Stimulated activated CD4-positive, alpha-beta T cell treated with anti-CD3 and anti-CD28 coated beads, Interleukin-4, amount 100 ng/mL, for 1 hour (primary cell): ENCODE measurements at places on chromosomes 7 and 10.

DNA sequence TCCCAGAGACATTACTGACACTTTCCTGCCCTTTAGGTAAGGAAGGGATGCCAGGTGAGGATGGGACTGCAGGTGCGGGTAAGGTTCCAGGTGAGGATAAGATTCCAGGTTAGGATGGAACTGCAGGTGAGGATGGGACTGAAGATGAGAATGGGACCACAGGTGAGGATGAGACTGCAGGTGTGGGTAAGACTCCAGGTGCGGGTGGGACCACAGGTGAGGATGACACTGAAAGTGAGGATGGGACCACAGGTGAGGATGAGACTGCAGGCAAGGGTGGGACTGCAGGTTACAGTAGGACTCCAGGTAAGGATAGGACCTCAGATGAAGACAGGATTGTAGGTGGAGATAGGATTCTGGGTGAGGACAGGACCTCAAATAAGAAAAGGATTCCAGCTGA, 322.3 kb downstream of the WDR37 start:
- DNase-seq, result no peak

DNA sequence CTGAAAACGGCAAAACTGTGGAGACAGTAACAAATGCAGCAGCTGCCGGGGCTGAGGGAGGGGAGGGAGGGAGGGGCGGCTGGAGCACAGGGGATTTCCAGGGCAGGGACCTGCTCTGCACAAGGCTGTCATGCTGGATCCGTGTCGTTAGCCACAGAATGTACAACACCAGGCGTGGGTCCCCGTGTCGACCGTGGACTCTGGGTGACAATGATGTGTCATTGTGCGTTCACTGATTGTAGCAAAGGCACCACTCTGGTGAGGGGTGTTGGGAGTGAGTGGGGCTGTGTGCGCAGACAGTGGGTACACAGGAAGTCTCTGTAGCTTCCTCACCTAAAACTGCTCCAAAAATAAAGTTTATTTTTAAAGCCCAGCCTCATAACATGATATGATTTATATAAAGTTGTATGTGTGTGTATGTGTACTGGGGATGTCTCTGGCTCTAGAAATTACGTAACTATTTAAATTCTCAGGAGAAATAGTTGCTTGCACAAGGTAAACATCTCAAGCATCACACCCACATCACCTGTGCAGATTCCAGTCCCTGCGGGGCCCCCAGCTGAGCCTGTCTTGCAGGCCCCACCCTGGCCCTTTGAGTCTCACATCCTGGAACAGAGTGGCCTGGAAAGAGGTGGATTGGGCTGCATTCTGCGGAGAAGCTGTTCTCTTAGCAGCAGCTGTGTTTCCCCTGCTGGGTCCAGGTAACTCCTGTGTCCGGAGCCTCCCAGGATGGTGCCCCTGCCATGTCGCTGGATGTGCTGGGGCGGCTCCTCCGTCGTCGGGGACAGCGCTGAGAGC, 135.7 kb downstream of the DYNC2I1 start:
- DNase-seq, result no peak

GRCh38 chr7:95687759-95688343, 84.5 kb upstream of the DYNC1I1 start:
- DNase-seq, result no peak

- DNase-seq, result no peak
Measured at GRCh38 chr7:12249706-12250105, 38.6 kb downstream of the TMEM106B start.

- no peak for DNase-seq
Measured at GRCh38 chr10:103576862-103577261, 83.4 kb downstream of the NEURL1 start.

- no peak for DNase-seq
Measured at GRCh38 chr10:24041034-24041433, 167.9 kb upstream of the KIAA1217 start.

DNA sequence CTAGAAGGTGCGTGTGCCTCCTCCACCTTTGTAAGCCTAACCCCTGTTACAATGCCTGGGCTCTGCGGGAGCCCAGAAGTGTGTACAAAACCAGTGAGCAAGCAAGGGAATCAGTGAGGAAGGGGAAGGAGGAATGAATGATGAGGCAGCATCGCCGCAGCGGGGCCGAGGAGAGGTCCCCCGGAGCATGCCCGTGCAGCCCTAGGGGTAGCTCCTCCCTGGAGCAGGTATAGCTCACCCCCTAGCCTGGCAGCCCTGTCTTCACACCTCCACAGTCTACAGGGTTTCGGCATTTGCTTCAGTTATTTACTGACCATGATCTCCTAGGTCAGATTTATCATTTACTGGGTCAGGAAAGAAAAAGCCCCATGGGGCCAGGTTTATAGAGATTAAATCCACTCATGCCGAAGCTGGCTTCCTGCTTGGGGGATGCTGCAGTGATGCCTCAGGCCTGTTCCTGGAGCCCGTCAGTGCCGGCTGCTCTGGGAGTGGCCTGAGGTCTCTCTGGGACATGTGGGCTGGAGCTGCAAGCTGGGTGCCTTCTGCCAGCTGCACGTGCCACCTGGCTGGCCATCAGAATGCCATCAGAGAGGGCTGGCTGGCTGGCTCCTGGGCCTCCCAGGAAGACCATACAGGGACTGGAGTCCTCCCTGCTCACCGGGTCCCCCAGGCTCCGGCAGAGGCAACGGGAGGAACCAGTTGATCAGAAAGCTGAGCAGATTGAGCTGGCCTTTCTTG, 138.9 kb downstream of the GRK5 start:
- DNase-seq, result no peak

DNA sequence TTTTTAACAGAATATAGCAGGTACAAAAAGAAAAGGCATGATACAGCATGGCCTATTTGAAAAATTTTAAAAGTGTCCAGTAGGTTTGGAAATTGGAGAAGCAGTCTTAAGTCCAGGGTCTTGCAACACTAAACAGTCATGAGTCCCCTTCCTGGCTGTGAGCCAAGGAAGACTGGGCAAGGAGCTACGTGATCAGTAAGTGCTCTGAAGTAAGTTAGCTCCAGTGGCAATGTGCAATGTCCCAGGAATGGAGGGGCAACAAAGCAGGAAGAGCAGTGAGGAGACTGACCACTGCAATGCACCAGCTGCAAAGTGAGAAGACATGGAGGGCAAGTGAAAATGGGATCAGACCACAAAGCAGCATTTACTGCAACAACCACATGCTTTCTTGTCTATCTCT, 72.9 kb upstream of the GRID1 start:
- DNase-seq, result no peak

GRCh38 chr10:3068968-3069737, 1.8 kb downstream of the PFKP start:
- DNase-seq, result peak; percentile 44

GRCh38 chr10:27744802-27745731, 552 bp downstream of the MKX start:
- peak; percentile 18 for DNase-seq

GRCh38 chr10:118107040-118107439, 60.3 kb upstream of the RAB11FIP2 start:
- DNase-seq, result no peak

DNA sequence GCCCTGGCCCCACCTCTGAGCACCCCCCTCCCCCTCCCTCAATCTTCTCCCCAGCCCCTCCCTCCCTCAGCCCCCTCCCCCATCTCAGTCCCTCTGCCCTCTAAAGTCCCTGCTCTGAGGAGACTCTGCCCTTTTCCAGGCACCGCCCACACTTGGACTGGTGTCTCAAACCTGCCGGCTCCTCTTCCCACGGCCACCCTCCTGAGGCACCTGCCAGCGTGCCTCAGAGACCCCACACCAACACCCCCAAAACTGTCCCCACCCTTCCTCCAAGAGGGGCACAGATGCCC, 34.6 kb upstream of the HSPB1 start:
- DNase-seq, result no peak

DNA sequence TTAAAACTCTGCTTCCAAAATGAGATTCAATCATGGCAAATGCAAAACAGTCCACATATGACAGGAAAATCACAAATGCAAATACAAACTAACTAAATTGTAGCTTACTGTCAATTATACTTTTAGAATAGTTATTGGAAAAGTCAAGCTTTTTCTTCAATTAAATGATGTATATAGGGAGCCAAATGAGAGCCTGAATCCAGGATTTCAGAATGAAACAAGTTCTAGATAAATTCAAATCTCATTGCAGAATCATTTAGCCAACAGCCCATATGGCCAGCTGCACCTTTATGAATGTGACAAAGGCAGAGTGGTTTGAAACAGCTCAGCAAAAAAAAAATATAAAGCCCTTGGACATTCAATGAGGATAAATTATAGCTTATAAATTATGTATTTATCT, 82.2 kb upstream of the SCIN start:
- no peak for DNase-seq

GRCh38 chr7:106377847-106378361, 93.1 kb upstream of the NAMPT start:
- DNase-seq, result no peak

GRCh38 chr7:6226194-6226799, 46.1 kb downstream of the CYTH3 start:
- DNase-seq, result no peak

GRCh38 chr7:139973101-139974050, 89.4 kb downstream of the PARP12 start:
- DNase-seq, result no peak

GRCh38 chr10:23171232-23171876, 20.8 kb upstream of the PTF1A start:
- DNase-seq, result no peak

- no peak for DNase-seq
Measured at GRCh38 chr7:20200361-20200760, 16.8 kb downstream of the MACC1 start.

DNA sequence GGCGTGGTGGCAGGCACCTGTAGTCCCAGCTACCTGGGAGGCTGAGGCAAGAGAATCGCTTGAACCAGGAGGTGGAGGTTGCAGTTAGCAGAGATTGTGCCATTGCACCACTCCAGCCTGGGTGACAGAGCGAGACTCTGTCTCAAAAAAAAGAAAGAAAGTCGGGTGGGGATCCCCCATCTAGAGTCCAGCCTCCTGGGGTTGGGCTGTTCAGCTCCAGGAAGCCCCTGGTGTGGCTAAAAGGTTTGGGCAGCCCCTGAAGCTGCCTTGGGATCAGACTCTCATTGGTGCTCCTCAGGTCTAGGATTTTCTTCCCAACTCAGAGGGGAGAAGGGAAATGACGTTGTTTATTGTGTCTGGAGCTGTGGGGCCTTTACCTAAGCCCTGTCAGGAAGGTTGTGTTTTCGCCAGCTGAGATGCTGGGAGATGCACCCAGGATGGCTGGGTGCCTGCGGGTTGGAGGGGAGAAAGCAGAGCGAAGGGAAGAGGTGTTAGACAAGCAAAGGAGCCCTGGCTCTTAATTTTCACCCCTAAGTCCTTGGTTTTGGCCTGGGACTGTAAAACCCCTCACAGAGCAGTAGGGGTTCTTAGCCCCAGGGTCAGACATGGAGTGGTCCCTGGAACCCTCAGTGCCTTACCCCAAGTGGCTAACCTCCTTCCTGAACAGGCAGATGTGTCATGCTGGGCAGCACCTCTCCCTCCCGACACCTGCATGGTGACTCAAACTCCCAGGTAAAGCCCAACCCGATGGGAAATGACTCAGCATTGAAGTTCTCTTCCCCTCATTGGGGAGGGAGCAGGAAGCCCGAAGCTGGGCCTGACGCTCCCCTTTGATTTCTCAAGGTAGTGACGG, 21.1 kb downstream of the PLAU start:
- peak; percentile 60 for DNase-seq

DNA sequence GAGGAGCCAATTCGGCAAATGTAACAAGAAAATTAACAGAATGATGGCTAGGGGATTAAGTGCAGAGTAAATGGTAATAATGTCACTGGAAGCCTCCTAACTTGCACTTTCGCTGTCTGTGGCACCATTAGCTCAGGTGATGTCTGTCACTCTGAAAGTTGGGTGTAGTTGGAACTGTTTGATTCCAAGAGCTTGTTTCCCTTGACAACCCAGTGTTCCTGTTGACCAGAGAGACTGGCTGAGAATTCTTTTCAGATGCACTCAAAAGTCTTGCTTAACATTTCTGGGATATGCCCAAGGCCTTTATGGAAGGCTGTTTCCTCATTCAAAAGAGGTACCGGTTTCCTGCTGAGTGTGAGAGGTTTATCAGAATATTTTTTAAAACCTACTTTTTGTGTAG, 49.6 kb downstream of the PLPP4 start:
- DNase-seq, result no peak

- DNase-seq, result no peak
Measured at GRCh38 chr10:5832946-5833345, 19.7 kb upstream of the GDI2 start.

DNA sequence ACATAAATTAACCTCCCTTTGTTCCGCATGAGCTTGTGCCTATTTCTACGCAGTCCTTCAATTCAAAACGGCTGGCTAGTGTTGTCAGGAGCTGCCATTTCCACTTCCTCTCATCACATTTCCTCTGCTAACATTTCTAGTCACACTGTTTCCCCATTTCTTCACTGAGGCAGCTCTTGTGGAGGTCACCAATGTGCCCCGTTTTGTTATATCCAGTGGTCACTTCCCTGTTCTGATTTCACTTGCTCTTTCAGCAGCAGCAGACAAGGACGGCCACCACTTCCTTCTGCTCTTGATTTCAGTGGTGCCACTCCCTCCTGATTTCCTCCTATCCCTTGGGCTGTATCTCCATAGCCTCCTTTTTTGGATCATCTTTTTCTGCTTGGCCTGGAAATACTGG, 64.8 kb upstream of the SEC61G start:
- DNase-seq, result no peak

GRCh38 chr7:124072603-124073309, 39.9 kb upstream of the TMEM229A start:
- DNase-seq, result no peak

- no peak for DNase-seq
Measured at GRCh38 chr7:133551466-133551865, 298.6 kb downstream of the EXOC4 start.

DNA sequence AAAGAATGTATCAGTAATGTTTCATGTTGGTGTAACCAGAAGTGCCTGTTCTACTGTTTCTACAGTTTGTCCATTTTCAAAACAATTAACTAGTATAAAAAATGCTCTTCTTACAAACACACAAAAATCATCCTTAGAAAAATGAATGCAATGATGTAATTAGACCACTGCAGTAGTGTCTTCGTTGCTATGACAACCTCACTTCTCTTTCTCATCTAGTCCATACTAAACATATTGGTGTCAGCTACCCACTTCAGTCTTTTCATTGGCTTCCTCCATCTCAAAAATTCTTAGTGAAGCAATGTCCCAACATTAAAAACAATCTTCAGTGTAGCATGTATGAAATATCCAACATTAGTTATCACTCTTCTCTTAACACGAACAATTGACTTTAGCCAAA, 1265.8 kb downstream of the REEP3 start:
- DNase-seq, result no peak

GRCh38 chr7:149007611-149008010, 20.7 kb downstream of the PDIA4 start:
- no peak for DNase-seq

- no peak for DNase-seq
Measured at GRCh38 chr10:10959666-10960065, 58.0 kb upstream of the CELF2 start.
